ENCODE measurements at places on chromosomes 11 and 22.

GRCh38 chr11:6523253-6523652, 26.2 kb downstream of the DNHD1 start:
- no peak for DNase-seq

DNA sequence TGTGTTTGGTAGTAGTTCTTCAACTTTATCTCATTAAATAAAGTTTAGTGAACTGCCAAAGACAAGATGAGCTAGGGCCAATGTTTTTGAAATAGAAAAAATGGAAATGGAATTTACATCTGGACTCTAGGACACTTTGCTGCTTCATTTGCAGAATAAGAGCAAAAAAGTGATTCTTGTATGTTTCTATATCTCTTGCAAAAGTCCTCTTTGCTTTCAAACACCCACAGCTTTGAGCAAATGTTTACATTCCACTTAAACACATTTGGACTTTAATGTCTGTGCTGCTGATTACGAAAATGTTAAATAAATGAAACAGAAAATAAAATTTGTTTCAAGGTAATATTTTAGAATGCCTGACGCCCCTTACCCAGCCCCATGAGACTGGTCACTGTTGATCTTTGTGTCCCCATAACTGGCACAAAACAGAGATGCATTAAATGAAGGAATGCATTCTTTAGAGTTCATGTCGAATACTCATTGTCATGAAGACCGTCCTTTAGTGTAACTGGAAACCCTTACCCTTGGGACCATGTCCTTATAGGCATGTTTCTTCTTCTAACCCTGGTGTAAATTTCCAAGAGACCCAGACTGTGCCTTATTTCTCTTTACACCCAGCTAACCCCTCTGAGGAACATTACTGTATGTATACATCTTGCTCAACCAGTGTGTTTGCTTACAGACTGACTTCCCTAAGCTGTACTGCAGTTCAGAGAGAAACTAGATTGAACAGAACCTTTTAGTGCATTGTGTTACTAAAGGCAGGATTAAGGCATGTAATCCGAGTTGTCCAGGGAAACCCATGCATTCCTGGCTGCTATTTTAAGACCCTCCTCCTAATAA, 199.7 kb downstream of the NAV2 start:
- no peak for DNase-seq

- no peak for DNase-seq
These were observed 32.1 kb upstream of the WNT7B start for GRCh38 chr22:46008836-46009596.

- DNase-seq, result no peak
These were observed 30.5 kb downstream of the IFT27 start for GRCh38 chr22:36745301-36745995.

DNA sequence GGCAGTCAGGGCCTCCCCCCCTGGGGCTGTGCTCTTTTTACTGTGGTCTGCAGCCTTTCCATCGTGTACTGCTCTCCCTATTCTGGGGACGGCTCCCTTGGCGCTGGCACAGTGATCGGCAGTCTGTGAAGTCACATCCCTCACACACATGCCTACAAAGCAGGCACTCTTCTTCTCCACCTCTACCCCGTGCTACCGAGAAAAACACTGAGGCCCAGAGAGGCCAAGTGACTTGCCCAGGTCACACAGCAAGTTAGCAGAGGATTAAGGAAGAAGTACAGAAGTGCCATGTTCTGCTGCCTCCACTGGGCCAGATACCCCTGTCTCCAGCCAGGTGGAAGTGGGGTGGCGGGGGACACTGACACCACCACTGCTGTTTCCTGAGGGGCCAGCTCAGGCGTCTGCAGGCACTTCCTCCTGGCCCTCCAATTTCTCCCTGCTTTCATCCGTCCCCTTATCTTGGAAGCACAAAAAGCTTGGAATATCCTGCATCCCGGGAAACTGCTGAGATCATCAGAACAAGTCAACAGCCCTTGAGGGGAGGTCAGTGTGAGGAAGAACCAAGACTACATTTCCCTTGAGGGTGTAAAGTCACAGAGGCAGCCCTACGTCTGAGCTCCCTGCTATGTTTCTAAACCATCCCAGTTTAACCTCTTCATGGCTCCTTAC, 30.2 kb upstream of the KLHL35 start:
- DNase-seq, result no peak

DNA sequence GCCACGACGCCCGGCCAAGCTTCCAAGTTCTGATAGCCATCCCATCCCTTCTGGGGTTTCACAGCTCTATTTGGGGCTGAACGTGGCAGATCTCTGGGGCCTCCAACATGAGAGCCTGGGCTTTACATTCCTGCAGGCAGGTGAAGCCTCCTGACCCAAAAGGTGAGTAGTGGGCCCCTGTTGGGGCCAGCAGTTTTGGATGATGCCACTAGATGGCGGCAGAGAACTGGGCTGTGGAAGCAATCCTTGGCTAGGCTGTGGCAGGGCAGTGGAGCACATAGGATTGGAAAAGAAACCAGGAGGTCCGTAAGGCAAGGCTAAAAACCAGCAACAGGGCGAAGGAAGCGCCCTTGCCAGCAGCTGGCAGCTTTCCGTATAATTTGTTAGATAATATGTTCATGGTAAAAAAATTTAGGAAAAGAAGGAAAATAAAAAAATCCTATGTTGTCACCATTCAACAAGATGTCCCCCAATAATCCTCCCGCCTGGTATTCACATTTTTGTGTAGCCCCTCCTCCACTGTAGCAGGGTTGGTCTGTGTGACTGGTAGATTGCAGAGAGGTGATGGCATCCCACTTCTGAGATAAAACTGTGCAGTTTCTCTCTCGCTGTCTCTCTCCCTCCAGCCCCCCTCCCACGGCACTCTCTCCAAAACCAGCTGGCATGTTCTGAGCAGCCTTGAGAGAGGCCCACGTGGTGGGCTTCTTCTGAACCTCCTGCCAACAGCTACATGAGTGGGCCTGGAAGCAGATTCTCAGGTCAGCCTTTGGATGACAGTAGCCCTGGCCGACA, 43.6 kb upstream of the OR4B1 start:
- peak; percentile 68 for DNase-seq

GRCh38 chr11:47784785-47785381, 17.7 kb upstream of the FNBP4 start:
- DNase-seq, result no peak

GRCh38 chr11:117647872-117648271, 149.1 kb downstream of the DSCAML1 start:
- no peak for DNase-seq

DNA sequence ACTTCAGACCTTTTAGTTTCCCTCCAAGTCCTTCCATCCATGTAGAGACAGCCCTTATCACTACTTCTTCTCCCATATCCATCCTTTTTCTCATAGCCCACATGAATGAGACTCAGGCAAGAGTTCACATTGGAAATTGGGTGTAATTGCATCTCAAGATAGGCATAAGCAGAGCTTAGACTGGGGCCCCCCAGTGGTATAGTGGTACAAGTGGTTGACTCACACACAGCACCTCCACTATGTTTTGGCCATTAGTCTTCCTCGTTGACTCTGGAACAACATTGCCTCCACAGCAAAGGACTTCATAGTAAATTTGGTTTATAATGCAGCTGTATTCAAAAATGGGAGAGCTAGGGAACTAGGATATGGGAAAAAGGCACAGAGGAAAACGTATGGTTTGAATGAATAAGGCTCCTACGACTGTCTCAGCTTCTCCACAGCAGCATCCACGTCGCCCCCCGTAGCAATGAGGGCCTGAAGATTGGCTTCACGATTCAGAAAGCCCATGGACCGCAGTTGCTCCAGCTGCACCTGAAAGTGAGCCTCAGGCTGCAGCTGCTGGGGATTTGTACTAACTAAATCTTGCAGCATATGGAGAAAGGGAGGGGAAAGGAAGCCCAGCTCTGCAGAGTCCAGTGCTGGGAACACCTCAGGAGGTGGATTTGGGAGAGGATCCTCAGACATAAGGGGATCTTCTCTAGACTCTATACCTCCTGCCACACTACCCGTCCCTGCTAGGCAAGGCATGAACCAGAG, 2.4 kb downstream of the UBQLN3 start:
- DNase-seq, result no peak

- no peak for DNase-seq
These were observed 1232.5 kb upstream of the RAG2 start for GRCh38 chr11:37830529-37830928.

DNA sequence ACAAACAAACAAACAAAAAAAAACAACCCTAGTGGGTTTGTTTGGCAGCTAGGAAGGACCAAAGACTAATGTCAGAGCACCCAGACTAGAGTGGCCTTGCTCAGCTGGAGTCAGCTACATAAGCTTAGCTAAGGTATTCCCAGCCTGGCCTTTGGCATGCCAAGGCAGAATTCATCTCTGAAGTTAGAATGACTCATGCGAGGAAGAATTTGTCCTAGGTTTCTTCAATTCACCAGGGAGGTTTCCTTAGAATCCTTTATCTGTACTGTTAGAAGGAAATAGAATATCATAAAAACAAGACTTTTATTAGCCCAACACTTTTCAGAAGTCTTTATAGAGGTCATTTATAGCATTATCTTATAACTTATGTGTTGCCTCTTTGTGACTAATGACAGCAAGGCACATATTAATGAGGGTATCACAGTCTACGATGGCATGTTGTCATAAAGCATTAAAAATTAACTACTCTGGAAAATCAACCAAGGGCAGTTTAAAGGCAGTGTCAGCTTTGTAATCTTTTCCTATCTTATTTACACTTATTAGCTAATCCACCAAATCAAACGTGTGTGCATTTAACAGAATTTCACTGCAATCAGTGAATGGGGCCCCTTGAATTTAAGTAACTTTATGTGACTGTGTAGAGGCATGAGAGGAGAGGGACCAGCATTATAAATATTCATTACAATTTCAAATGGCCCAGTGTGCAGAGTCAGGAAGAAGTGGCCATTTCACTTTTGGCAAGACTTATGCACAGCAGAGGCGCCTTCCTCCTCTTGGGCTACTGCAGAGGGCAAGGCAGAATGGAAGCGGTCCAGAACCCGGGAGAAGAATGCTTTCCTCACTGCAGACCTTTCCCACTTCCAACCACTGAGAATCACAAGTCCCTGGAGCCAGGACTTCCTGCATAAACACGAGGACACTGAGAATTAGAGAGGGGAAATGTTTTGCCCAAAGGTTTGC, 36.3 kb downstream of the SLC5A1 start:
- no peak for DNase-seq

GRCh38 chr22:24428751-24429410, 1.5 kb downstream of the ADORA2A start:
- no peak for DNase-seq

DNA sequence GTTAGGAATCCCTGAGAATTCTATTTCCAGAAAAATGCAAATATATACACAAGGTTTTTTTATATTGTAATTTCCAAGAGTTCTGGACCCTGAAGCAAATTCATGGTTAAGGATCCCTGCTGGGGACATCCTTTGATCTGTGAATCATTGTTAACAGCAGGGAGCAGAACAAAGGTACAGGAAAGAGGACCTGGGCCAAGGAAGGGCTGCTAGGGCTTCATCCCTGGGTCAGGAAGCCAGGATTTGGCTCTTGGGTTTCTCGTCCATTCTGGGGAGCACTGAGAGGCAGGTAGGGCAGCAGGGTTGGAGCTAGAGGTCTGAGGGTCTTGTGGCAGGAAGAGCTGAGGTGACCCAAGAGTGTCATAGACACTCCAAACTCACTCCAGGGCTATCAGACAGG, 10.2 kb upstream of the OAF start:
- DNase-seq, result no peak

DNA sequence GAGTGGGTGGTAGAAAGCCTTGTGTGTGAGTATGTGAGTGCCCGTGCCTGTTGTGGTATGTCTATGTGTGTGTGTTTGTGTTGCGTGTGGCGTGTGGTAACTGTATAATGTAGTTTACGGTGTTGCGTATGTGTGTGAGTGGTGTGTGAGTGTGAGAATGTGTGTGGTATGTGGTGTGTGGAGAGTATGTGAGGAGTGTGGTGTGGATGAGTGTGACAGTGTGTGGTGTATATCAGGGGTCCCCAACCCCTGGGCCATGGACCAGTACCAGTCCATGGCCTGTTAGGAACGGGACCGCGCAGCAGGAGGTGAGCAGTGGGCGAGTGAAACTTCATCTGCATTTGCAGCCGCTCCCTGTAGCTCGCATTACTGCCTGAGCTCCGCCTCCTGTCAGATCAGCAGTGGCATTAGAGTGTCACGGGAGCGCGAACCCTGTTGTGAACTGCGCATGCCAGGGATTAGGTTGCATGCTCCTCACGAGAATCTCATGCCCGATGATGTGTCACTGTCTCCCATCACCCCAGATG, 5.7 kb downstream of the UPK3A start:
- DNase-seq, result no peak

DNA sequence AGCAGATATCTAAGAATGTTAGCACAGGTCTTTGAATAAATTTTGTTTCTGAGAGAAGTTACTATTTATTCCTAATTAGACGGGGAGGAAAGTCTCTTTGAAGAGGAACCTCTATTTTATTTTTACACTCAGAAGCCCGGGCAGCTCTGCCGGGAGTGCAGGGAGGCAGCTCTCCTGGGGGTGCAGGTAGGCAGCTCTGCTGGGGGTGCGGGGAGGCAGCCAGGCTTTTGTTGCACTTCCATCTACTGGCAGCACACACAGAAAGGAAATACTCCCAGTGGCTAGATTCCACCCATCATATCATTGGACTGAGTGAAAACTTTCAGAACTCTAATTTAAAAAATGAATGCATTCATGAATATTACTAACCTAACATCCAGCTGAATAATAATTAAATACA, 24.6 kb downstream of the OR10A6 start:
- no peak for DNase-seq

DNA sequence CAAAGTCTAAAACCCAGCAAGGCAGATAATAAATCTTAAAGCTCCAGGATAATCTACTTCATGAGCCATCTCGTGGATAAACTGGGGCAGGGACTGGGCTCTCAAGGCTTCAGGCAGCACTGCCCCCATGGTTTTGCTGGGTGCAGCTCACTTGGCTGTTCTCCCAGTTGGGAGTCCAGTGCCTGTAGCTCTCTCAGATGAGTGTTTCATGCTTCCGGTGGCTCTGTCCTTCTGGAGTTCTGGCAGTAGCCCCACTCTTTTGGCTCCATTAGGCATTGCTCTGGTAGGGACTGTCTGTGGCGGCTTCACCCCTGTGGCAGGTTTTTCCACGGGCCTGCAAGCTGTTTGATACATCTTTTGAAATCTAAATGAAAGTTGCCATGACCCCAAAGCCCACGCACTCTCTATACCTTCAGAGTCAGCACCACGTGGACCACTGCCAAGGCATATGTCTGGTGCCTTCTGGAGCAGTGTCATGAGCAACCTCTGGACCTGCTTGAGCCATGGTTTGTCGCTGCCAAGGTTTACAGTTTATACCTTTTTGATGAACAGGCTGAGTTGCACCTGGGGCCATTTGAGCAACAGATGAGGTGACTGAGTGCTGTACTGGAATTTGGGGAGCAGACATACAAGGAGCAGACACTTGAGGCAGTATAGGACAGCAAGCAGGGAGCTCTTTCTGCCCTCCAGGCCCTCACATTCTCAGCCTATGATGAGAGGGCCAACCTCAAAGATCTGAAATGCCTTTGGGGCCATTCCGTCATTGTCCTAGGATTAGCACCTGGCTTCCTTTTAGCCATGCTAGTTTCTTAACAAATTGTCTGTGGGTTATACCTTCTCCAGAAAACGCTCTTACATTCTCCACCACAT, 48.6 kb downstream of the MTNR1B start:
- no peak for DNase-seq
